ENCODE measurements at places on chromosomes 12 and 14. TPM values are rescaled to one million over a fixed set of nuclear protein-coding genes. Genes with fewer than 3 reads are reported as not detected.

GRCh38 chr12:126890097-126890496, 1376.9 kb upstream of the TMEM132C start:
- H3K27me3 ChIP-seq: peaks cover 2% of the 10 kb centered on the region
- no peak overlapping the region for H3K4me3 ChIP-seq
- DNase-seq: no peak
- H3K4me1 ChIP-seq: no peaks in the 10 kb centered on the region

DNA sequence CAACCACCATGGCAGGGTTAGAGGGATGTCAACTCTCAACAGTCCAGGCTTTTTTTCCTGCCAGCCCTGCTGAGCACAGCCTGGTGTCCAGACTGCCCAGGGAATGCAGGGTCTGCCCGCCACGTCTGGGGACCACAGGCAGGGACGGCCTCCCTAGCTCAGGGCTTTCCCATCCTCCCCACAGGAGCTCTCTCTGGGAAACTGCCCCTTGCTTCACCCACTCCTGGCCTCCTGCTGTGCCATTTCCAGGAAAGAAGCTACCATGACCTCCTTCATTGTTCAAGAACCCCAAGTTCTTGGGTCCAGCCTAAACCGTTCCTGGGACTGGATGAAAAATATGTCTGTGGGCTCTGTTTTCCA, 4.8 kb downstream of the SCNN1A start:
- H3K4me3 ChIP-seq: no peak overlapping the region
- peaks cover 16% of the 10 kb centered on the region for H3K27me3 ChIP-seq
- no peaks in the 10 kb centered on the region for H3K36me3 ChIP-seq
- peaks cover 41% of the 10 kb centered on the region for H3K4me1 ChIP-seq

DBX2 gene
- not detected for total RNA-seq

GRCh38 chr12:2183556-2184541, 131.1 kb downstream of the CACNA1C start:
- H3K27me3 ChIP-seq: peaks cover 3% of the 10 kb centered on the region
- no peak overlapping the region for H3K4me3 ChIP-seq

- H3K27me3 ChIP-seq: no peaks in the 10 kb centered on the region
- no peak overlapping the region for H3K4me3 ChIP-seq
- H3K36me3 ChIP-seq: no peaks in the 10 kb centered on the region
- H3K27ac ChIP-seq: no peak overlapping the region
- no peak for DNase-seq
- peaks cover 17% of the 10 kb centered on the region for H3K4me1 ChIP-seq
Observed at GRCh38 chr12:77609016-77609415, 221.7 kb upstream of the NAV3 start.

CD163 gene
- total RNA-seq: 0.90 TPM

GRCh38 chr12:85803231-85803630, 33.0 kb downstream of the RASSF9 start:
- H3K36me3 ChIP-seq: no peaks in the 10 kb centered on the region
- H3K27me3 ChIP-seq: peaks cover 2% of the 10 kb centered on the region
- H3K27ac ChIP-seq: no peak overlapping the region
- no peak for DNase-seq
- H3K4me1 ChIP-seq: no peaks in the 10 kb centered on the region

DNA sequence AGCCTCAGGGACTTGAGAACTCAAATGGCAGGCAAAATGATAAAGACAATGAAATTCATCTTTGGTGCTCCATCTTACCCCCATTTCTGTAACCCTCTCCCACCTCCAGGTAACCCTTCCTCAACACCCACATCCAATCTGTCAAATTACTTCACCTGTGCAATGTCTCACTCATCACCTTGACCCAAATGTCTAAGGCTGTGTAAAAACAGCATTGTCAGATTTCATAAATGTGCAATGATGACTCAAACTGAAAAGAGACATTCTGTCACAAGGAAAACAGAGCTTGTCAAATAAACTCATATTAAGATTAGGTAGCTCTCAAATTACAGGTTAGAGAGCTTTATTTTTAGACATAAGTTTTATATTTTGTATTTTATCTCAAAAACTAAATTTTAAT, 19.9 kb upstream of the COCH start:
- H3K36me3 ChIP-seq: no peaks in the 10 kb centered on the region
- H3K4me3 ChIP-seq: no peak overlapping the region
- no peak for DNase-seq

GUCY2C gene
- 0.36 TPM for total RNA-seq

GYS2 gene
- total RNA-seq: 0.08 TPM

GRCh38 chr14:47843236-47843635, 167.8 kb upstream of the MDGA2 start:
- H3K27me3 ChIP-seq: no peaks in the 10 kb centered on the region
- no peak for DNase-seq
- no peaks in the 10 kb centered on the region for H3K4me1 ChIP-seq
- H3K27ac ChIP-seq: no peak overlapping the region

GRCh38 chr12:49821373-49822287, 6.6 kb downstream of the NCKAP5L start:
- DNase-seq: no peak
- peaks cover 9% of the 10 kb centered on the region for H3K27me3 ChIP-seq
- H3K36me3 ChIP-seq: peaks cover 24% of the 10 kb centered on the region
- peak overlapping the region; percentile 25 for H3K4me3 ChIP-seq
- H3K4me1 ChIP-seq: peaks cover 44% of the 10 kb centered on the region

- H3K36me3 ChIP-seq: peaks cover 11% of the 10 kb centered on the region
- H3K27ac ChIP-seq: no peak overlapping the region
- no peak overlapping the region for H3K4me3 ChIP-seq
- no peaks in the 10 kb centered on the region for H3K4me1 ChIP-seq
- DNase-seq: no peak
Observed at GRCh38 chr12:123071857-123072256, 79.0 kb downstream of the PITPNM2 start.

FNTB gene
- 16.9 TPM for total RNA-seq

- no peaks in the 10 kb centered on the region for H3K36me3 ChIP-seq
- peaks cover 8% of the 10 kb centered on the region for H3K4me1 ChIP-seq
- H3K4me3 ChIP-seq: no peak overlapping the region
Observed at GRCh38 chr12:110641521-110641920, 27.6 kb downstream of the TCTN1 start.

DNA sequence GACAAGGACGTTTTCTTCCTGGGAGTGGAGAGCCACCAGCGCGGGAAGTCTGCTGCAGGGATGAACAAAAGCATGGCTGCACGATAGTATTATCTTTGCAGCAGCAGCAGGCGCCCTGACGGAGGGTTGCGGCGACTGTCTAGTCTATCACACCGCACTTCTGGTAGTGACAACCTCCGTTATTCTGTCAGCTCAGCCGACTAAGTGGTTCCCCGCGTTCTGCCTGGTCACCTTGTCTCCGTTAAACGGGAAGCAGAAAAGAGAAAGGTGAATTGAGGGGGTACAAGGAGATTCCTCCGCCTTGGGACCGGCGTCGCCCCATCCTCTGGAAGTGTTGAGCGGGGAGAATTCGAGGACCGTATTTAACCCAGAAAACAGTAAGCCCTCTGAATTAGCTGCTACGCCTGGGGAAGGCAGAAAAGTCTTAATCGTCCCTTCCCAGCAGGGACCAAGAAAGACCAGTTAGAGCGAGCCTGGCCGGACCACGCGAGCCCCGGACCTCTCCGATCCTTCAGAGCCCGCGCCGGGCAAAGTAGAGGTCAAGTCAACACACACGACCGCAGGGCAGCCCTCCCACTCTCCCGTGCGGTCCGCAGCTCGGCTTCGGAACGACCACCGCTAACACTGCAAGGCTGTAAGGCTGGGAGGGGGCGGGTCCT, 536 bp upstream of the DAAM1 start:
- peak overlapping the region; percentile 89 for H3K27ac ChIP-seq
- H3K36me3 ChIP-seq: peaks cover 12% of the 10 kb centered on the region
- H3K4me1 ChIP-seq: peaks cover 29% of the 10 kb centered on the region
- H3K4me3 ChIP-seq: peak overlapping the region; percentile 97

GRCh38 chr12:91980389-91980821, 165.2 kb downstream of the BTG1 start:
- peaks cover 7% of the 10 kb centered on the region for H3K4me1 ChIP-seq
- no peaks in the 10 kb centered on the region for H3K27me3 ChIP-seq
- no peak overlapping the region for H3K4me3 ChIP-seq
- no peak overlapping the region for H3K27ac ChIP-seq

FERMT2 gene
- 188 TPM for total RNA-seq

- peaks cover 3% of the 10 kb centered on the region for H3K4me1 ChIP-seq
- no peaks in the 10 kb centered on the region for H3K36me3 ChIP-seq
- DNase-seq: no peak
- no peaks in the 10 kb centered on the region for H3K27me3 ChIP-seq
Observed at GRCh38 chr12:50218386-50218785, 51.2 kb upstream of the CERS5 start.

DNA sequence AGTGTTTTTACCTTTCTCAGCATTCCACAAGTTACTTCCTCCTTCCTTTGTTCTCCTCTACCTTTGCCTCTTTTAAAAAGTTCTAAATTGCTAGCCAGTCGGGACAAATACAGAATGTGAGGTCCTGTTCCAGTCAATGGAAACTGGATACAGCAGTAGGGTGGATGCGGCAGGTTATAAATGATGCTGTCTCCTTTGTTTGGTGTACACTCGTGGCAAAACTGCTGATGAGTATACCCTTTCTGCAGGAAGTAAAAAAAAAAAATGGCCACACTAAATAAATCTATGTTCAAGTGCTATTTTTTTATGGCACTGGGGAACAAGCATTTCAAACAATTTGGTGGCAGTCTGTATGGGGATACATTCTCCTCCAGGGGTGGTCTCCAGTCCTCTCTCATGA, 27.5 kb downstream of the KLRK1 start:
- peaks cover 12% of the 10 kb centered on the region for H3K4me1 ChIP-seq
- peak overlapping the region; percentile 74 for H3K27ac ChIP-seq
- no peak overlapping the region for H3K4me3 ChIP-seq
- peaks cover 4% of the 10 kb centered on the region for H3K36me3 ChIP-seq
- no peaks in the 10 kb centered on the region for H3K27me3 ChIP-seq

PLCZ1 gene
- total RNA-seq: not detected

DNA sequence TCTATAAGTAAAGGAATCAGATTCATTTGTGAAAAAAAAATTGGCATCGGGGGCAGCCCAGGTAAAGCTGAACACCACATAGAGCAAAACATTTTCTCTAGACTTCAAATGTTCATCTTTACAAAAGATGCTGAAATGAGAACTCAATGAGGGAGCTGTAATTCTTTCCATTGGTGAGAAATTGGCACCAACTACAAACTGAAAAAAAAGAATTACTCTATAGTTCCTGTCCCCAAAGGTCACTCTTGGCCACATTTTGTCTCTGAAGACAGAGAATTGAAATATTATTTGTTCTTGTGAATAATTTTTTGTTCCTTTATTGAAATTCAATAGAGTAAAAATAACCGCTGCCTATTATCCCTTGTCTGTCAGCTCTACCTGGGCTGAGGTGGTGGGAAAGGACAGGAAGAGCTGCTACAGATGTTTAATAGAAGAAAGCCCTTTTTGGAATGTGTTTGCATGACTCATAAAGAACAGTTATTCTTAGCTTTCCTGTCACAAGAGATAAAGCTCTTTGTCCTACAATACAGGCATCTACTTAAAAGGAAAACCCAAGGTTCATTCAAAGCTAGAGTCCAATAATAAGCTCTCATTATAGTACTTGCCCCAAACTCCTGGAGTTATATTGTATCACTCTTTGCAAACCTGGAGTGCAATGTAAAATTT, 380.1 kb upstream of the KITLG start:
- peaks cover 1% of the 10 kb centered on the region for H3K27me3 ChIP-seq
- peak overlapping the region; percentile 90 for H3K27ac ChIP-seq
- no peaks in the 10 kb centered on the region for H3K36me3 ChIP-seq
